ENCODE measurements at places on chromosomes 6 and 20.

DNA sequence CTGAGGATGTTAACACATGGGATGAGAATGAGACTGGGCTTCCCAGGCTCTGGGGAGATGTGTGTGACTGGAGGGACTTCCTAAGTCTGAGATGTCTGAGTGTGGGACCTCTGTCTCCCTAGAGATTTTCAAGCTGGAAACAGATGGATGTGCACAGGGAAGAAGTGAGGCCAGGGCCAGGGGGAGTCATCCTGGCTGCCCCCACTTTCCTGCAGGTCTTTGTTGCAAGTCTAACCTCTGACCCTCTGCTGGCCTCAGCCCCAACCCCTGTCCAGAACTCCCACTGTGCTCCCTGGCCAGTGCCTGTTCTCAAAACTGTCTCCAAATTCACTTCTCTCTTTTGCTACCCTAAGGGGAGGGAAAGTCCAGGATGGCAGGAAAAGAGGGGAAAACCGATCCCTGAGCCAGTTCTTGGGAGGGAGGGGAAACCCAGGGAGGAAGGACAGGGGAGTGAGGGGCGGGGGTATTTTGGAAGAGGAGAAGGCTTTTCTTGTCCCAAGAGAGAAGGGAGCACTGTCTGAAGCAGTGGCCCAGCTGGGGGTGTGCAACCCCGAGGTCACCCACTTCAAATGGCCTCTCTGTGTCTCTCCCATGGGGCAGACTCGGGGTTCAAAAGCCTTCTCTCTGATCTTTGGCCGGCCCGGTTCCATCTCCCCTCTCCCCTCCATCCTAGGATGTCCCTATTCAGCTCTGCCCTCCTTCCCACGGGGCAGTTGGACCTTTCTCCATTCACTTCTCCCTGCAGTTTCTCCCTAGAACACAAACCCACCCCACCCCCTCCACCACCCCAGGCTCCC, 3.1 kb downstream of the PPP1R18 start:
- no peak for DNase-seq

DNA sequence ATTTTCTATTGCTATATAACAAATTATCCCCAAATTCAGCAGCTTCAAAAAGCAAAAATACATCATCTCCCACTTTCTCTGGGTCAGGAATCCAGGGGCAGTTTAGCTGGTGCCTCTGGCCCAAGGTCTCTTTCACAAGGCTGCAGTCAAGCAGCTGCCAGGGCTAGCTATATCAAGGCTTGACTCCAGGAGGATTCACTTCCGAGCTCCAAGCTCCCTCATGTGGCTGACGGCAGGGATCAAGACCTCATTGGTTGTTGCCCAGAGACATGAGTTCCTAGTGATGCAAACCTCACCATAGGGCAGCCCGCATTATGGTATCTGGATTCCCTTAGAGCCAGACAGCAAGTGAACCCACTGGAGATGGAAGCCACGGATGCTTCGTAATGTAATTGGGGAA, 1.3 kb upstream of the VNN1 start:
- DNase-seq: no peak

- no peak for DNase-seq
Measured at GRCh38 chr6:121951123-121951522, 448.3 kb upstream of the HSF2 start.

GRCh38 chr6:35725721-35726438, 11.0 kb upstream of the ARMC12 start:
- no peak for DNase-seq

DNA sequence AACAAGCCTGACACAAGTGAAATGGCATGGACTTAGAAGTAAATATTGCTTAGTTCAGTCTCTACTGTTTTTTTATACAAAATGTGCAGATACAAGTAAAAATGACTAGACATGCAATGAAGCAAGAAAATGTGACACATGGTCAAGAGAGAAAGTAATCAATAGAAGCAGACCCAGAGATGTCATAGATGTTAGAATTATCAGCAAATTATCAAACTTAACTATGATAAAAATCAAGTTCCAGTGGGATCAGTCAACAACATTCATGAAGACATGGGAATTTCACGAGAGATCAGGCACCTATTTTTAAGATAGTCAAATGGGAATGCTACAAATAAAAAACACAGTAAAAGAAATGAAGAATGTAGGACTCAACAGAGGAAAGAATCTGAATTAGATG, 267.0 kb downstream of the SLC35F1 start:
- DNase-seq: no peak

DNA sequence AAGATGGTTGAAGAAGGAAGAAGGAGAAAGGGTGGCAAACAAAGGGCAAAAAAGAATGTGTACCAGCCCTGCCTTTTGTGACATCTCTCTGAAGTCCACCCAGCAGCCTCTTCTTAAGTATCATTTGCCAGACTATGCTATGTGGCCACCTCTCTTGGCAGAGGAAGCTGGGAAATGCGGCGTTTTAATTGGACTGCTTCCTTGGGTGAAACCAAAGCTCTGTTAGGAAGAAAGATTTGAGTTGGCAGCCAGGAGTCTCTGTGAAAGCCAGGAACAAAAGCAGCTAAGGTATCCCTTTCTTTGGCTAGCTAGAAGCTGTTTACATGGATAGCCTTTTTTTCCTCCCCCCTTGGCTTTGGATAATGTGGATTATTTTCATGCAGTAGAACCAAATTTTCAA, 67.5 kb upstream of the GTSF1L start:
- DNase-seq: no peak

GRCh38 chr6:167508919-167509852, 184.3 kb downstream of the TTLL2 start:
- no peak for DNase-seq

DNA sequence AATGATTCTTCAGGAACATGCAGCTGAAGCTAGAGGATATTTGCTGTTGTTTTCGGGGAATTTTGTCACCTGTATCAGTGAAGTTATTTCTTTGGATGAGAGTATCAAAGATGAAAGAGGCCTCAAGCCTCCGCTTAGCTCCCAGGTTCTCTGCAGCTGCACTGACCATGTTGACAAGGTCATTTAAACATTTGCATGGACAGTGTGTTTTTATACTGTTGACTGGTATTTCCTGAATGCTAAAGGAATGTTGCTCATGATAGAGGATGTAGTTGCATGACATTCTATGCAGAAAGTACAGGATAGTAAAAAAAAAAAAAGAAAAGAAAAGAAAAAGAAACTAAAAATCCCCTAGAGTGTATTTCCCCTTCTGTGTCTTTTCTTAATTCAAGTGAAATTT, 165.6 kb upstream of the LAMP5 start:
- DNase-seq: no peak

DNA sequence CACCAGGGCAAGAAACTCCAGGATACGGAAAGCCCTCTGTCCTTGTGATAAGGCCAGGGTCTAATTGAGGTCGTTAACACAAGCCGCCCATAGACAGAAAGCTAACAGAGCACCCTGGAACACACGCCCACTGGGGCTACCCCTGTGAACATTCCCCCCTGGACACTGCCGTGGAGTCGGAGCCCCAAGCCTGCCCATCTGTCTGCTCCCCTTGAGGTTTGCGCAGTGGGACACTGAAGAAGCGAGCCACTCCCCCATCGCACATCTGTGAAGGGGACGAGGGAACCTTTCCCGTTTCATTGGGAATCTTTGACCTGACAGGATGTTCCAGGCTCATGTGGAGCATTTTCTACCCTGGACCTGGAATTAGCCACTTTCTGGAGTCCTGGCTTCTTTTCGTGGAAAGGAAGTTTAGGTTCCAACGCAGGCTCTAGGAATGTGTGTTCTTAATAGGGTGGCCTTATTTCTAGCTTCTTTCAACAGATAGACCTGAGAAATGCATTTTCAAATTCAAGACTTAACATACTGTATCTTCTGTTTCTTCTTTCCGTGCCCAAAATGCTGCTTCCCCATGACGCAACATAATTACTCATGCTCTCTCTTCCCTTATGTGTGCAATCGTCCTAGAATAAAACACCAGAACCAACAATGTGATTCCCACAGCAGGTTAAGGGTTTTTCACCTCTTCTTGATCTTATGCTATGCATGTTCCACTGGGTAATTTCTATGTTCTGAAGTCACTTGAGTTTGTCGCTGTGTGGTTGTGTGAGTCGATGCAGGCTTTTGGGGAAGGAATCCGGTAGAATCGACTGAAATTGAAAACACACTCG, 161.1 kb downstream of the ERMARD start:
- DNase-seq: no peak

- DNase-seq: no peak
Measured at GRCh38 chr20:38723017-38723847, 1.1 kb upstream of the SLC32A1 start.

GRCh38 chr6:109073344-109074132, 21.1 kb downstream of the SESN1 start:
- peak; percentile 67 for DNase-seq

DNA sequence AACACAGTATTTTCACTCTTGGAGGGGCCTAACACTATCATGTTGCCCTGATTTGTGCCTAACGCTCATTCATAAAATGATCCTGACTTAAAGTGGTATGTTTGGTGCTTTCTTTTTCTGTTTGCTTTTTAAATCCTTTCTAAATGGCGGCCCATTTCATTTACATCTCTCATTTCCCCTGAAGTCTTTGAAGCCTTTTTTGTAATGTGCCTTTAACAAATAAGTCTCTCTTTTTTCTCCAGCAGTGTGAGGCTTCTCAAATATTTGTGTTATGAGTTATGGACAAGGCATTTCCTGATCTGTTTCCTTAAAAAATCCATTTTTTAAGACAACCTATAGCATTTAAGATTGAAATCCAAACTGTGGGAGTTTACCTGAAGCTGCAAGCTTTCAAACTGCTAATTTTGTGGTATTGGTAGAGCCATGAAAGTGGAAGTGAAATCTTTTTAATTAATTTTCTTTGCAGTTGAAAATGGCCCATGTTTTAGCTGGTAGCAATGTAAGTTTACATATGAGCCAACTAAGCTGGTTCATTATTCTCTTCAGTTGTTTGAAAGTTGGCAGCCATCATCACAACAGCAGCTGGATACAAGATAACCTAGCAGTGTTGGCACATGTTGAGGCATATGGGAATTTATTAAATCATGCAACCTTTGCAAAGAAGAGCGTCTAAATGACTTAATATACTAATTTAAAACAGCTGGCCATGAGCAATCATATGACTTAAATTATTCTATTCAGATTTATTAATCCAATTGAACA, 469.7 kb downstream of the CDKAL1 start:
- peak; percentile 46 for DNase-seq

- no peak for DNase-seq
Measured at GRCh38 chr6:166584853-166585429, 1.5 kb downstream of the RAMACL start.

DNA sequence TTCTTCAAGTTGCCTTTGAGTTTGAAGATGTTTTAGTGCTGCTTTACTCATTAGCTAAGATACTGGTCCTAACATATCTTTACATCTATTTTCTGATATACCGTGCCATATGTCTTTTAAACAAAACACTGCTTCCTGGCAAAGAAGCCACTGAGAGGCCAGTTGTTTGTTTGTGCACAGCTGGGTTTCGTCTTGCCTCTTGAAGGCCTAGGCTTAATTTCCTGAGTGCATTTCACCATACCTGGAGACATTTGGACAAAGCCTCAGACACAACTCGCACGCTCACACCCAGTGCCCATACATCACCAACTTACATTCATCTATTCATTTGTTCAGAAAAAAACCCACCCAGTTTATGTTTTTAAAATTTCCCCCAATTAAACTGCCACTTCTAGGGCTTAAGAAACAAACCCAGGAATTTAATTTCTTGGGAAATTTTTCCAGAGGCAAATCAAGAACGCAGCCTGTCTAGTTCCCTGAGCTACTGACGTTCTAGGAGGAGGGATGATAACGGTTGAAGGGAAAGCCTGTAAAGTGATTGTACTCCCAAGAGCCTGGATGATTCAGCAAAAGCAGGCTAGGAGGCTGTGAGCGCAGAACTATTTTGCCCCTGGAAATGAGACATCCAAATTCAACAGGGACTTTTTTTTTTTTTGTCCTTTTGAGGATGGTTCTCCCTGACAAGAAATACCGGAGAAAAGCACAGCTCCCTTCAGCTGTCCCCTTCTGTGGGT, 77.7 kb downstream of the OLIG3 start:
- DNase-seq: no peak

GRCh38 chr20:4904127-4904860, 97.0 kb downstream of the SLC23A2 start:
- DNase-seq: no peak

DNA sequence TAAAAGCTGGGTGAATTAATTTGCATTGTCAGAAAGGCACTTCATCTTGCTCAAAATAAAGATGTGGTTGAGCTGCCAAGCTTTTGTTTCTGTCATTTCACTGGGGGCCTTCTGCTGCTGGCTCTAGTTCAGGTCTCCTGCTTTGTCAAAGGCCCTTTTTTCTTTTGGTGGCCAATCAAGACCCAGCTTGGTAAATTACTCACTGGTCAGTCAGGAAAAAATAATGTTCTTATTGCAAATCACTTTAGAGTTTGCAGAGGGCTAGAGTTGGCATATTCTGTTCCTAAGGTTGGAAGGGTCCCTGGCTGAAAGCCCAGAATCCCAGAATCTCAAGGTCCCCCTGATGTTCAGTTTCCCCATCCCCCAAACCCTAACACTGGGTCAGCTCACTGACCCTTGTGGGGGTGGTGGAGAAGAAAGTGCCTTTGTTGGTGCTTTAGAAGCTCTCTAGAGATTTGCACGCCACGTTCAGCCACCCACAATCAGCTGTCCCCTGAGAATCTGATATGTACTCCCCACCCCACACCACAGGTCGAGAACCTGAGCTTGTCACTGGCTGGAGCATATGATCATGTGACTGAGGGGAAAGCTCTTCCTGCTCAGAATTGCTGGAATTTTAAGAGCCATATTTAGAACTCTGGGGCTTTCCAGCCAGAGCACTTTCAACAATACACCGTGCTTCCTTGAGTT, 21.7 kb upstream of the BNIP5 start:
- no peak for DNase-seq

- no peak for DNase-seq
Measured at GRCh38 chr6:51289041-51289440, 470.4 kb downstream of the TFAP2B start.

GRCh38 chr6:28266962-28267694, at the start of gene ZSCAN26:
Gene ZSCAN26, plus strand, starts transcription at chr6:28267143. Its CDS starts 4,777 bp downstream, at chr6:28271920.
- peak; percentile 82 for DNase-seq

GRCh38 chr6:24205020-24205492, 79.0 kb downstream of the NRSN1 start:
- DNase-seq: peak; percentile 40

DNA sequence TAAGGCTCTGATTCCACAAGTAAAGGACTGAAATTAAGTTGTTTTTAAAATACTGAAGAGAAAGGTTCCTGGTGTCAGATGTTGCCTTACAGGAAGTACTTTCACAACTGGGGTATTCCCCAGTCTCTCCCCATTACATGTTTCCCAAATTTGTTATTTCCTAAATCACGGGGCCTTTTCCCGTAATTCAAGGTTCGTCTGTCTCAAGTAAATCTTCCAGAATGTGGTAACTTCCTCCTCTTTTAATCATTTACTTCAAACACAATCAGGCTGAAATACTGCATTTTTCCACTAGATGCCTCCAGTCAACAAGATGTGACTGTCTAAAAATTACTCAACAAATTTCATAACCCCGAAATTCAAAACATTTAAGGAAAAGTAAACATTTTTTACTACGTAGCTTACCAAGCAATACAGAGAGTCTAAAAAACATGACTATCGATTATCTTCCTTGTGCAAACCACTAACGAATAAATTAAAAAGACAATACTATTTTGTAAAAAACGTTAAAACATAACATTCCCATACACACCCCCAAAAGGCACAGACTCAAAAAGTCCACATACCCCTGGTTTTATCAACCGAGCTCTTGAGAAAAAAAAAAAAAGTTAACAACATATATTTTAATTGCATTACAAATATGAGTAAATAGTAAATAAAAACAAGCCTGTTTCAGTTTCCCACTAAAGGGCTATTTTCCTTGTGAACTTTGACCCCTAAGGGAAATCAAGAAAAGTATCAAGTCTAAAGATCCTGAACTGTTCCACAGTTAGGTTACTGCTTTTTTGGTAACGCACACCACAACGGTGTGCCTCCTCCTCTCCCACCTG, 1.7 kb downstream of the SOD2 start:
- DNase-seq: peak; percentile 27

Measured in NCI-H2029 (cell line).